HT-29 (cell line): ENCODE measurements at places on chromosomes 2 and 18.

DNA sequence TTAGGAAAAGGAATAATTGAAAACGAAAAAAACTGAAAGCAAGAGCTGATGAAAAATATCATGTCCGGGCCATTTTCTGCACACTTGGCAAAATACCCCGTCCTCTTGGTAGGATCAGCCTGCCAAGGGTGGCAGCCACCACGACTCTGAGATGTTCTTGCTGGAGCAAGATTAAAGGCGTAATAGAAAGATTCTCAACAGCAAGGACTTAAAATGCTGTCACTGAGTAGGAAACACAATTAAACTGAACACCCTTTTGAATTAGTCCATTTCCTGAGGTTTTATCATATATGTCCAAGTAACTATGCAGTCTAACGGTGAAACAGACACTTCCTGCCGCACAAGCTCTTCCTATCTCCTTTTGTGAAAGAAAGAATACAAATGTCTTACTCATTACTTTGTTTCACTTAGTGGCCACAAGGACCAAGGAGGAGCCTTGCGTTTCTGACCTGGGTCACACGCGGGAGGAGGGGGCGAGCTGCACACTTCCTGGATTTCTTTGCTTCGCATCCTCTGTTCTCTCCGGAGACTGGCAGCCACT lies 222.7 kb downstream of the PIEZO2 start:
- no peak for DNase-seq

DNA sequence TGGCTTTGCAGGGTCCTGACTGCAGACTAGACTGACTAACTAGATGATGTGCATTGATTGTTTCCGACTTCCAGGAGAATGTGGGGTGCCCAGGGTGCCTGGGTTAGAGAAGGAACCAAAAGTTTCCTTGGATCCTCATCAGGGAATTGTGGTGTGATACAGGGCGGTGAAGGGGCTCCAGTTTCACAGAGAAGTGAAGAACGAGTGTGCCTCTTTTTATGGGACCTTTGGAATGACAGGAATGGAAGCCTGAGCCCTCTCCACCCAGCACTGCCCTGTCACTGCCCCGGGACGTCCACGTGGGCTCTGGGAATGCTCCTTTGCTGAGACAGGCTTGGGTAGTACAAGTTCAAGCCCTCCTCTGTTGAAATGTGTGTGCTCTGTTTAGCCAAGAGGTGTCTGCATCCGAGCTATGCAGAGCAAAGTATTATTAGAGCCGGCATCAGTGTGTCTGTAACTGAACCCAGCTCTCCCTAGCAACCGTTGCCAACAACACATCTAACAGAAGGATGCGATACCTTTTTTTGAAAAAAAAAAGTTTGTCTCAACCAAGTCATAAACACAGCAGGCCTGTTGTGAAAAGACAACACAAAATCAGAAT lies 183.6 kb downstream of the SMAD7 start:
- DNase-seq = peak; percentile 76

DNA sequence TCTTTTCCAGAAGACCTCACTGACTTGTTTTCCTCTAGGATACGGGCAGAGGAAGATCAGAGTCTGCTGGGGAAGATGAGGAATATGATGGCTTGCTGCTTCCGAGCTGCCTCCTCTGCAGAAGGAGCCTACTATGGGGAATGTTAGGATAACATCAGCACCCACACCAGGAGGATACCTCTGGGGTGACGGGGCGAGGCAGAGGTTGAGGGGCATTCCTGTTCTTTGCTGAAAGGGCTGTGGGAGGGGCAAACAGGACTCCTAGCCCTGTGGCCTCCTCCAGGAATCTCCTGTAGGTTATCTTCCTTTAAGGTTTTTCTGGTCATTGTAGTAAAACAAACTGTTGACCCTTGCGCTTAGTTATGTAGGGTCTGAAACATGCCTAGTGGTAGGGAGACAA lies 102.5 kb downstream of the CRIM1 start:
- no peak for DNase-seq

DNA sequence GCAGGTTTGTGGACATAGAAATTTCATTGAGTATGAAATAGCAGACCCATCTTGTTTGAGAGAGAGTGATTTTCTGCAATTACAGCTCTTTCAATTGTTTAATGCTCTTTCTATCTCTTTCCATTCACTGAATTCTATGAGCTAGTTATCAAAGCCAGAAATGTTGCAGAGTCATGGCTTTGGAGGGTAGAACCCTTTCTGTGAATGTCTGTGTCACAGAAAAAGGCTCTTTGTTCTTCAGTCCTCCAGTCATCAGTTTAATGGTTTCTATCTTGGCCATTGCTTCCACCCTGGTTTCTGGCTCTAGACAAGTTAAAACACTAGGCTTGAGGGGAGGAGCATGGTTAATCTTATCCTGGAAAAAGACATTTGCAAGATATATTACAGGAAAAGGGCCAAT lies 655.0 kb downstream of the STK39 start:
- no peak for DNase-seq

GRCh38 chr18:55650363-55650870 lies 62.4 kb upstream of the TCF4 start:
- DNase-seq = no peak

- peak; percentile 55 for DNase-seq
These were observed 9.6 kb upstream of the LRP1B start for GRCh38 chr2:142140434-142140845.

DNA sequence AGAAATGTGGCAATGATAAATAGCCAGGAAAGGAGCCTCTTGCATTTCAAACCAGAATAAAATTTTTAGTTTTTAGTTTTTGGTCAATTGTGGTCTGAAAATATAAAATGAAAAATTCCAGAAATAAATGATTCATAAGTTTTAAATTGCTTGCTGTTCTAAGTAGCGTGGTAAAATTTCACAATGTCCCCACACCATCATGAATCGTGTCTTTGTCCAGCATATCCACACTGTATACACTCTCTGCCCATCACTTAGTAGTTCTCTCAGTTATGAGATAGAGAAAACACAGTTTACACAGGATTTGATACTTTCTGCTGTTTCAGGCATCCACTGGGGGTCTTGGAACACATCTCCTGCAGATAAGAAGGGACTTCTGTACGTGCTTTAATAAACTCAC lies 783.9 kb downstream of the TSN start:
- no peak for DNase-seq

- peak; percentile 40 for DNase-seq
These were observed 35.7 kb downstream of the FEZ2 start for GRCh38 chr2:36562240-36562639.

- DNase-seq = no peak
These were observed 21.6 kb upstream of the C2orf42 start for GRCh38 chr2:70212298-70212932.

DNA sequence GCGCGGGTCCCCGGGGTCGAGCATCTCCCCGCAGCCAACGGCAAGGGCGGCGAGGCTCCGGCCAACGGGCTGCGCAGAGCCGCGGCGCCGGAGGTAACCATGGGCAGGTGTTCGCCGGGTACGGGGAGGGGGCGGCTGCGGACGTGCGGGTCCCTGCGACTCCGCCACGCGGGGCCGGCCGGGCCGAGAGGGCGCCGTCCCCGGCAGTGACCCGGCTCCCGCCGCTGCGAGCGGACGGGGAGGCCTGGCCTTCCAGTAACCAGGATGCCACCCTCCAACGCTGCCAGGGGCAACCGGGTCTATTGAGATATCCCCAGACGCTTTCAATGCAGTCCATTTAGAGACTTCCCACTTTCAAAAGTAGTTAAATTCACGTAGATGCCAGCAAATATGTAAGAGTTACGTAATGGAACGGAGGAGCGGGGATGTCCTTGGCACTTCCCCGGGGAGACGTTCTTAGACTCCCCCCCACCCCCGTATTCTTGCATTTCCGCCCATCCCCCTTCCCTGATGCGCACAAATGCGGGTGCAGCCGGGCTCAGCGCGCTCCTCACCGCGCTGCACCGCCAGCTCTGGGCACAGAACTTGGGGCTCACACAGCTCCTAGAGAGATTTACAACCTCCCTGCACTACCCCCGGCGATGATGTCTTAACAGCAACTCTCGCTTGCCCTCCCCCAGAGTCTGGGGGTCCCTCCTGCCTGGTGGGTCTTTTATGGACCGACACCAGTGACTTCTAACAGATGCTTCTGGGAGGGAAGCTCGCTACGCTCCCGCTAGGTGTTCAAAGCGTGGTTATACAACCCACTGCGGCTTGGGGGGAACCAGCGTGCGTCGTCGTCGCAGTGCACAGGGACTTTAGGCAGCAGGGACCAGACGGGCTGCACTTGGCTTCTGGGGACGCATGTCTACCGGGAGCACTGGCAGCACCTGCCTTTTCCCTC lies 657 bp downstream of the SGPP2 start:
- peak; percentile 72 for DNase-seq

GRCh38 chr2:173656086-173656485 lies 301.4 kb downstream of the CDCA7 start:
- no peak for DNase-seq

DNA sequence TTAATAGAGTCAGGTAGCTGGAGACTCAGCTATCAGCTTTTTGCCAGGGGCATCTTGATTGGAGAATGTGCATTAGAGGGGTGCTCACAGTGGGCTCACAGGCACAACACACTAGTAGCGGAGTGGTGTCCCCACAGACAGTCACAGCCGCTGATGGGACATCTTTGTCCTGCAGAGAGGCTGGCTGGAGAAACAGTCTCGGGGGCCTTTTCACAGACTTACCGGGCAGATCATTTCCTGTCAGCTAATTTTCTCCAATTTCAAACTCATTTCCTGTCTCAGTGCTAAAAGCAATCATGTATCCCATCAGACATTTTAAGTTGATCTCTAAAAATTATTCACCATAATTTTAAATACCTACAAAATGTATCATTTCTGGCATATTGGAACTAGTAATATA lies 562.6 kb downstream of the DCDC2C start:
- DNase-seq = no peak

DNA sequence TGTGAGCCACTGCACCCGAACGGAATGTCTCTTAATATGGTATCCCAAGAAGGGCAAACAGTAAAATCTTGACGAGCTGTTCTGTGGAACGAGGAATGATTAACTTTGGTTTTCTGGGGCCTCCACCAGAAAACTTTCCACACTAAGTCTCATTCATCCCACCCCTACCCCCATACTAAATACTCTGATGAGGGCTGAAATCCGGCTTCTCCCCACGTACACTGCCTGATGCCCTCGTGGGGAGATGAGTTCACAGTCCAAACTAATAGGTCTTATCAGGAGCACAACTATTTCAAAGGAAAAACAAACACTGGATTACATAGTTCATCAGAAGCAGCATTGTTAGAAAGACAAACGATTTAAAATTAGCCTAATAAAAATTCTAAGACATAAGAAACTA lies 49.2 kb upstream of the TCF4 start:
- no peak for DNase-seq

- no peak for DNase-seq
These were observed 99.3 kb downstream of the BIN1 start for GRCh38 chr2:127007652-127008051.

GRCh38 chr18:58051765-58052460 lies 7.9 kb downstream of the NEDD4L start:
- peak; percentile 7 for DNase-seq
